ENCODE measurements at places on chromosomes 3 and 15. TPM values are rescaled to one million over a fixed set of nuclear protein-coding genes. Genes with fewer than 3 reads are reported as not detected.

Gene GXYLT2
- 7.3 TPM for total RNA-seq

Gene TSC22D2
- 22.7 TPM for total RNA-seq

Gene SCN11A
- not detected for total RNA-seq

Gene ITIH3
- not detected for total RNA-seq
